ENCODE measurements at places on chromosomes 13 and 19. TPM values are rescaled to one million over a fixed set of nuclear protein-coding genes. Genes with fewer than 3 reads are reported as not detected.

Gene ZNF493
- total RNA-seq = 60.5 TPM

- DNase-seq = no peak
Measured at GRCh38 chr13:99465454-99465853, 35.8 kb upstream of the TM9SF2 start.

DNA sequence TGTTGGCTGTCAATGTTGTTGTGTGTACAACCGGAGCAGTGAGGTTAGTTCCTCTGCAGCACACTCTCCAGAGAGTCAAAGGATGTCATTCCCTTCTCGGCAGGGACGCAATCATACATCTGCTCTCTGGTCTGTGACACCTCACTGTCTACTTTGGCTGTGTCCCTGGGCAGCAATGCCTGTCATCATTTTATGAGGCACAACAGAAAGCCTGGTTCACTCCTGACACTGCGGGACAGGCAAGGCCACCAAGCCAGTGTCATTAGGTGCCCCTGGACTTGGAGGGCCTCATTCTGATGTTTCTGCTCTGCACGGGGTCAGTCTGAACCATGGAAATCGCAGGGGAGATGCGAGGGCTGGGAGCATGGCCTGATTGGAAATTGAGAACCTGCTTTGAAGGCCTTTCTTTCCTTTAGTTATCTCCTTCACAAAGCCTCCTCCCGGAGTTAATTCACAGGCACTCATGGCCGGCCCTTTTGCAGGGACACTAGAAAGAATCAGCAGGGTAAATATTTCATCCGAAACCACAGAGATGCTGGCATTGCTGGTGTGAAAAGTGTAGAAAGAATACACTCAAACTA, 284.4 kb downstream of the ZNF536 start:
- no peak for DNase-seq

- no peak for DNase-seq
Measured at GRCh38 chr13:98565726-98566565, 11.0 kb downstream of the STK24 start.

DNA sequence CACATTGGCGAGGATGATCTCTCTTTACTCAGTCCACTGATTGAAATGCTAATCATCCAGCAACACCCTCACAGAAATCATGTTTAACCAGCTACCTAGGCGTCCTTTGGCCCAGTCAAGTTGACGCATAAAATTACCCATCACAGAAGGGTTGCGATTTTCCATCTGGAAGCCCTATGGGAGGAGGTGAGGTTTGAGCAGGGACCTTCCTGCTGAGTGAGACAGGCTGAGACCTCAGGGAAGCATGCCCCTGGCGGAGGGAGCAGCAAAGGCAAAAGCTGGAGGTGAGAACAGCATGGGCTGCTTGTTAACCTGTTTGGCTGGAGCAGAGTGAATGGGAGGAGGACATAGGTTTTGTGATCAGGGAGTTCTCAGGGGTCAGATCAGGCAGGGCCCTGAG, 7.3 kb downstream of the TTC9B start:
- no peak for DNase-seq

Gene MISP3
- total RNA-seq = 0.28 TPM

- DNase-seq = no peak
Measured at GRCh38 chr19:30711296-30711695, 339.1 kb downstream of the ZNF536 start.

Gene OR10H2
- total RNA-seq = not detected

Gene KANK3
- 9.8 TPM for total RNA-seq
